ENCODE measurements at places on chromosomes 2 and 18. TPM values are rescaled to one million over a fixed set of nuclear protein-coding genes. Genes with fewer than 3 reads are reported as not detected.
A peak's percentile ranks its signal among the peaks of the same experiment; 100 is the strongest.

- peaks cover 16% of the 10 kb centered on the region for H3K4me1 ChIP-seq
- peak overlapping the region; percentile 78 for H3K4me3 ChIP-seq
- H3K36me3 ChIP-seq: no peaks in the 10 kb centered on the region
- no peaks in the 10 kb centered on the region for H3K27me3 ChIP-seq
- no peak for DNase-seq
These were observed 2.0 kb downstream of the MAPRE2 start for GRCh38 chr18:35043207-35043606.

Gene HAAO
- 41.6 TPM for total RNA-seq

Gene TMEM17
- 0.87 TPM for total RNA-seq

GRCh38 chr2:190583507-190584337 lies 49.2 kb upstream of the NEMP2 start:
- H3K4me1 ChIP-seq: peaks cover 18% of the 10 kb centered on the region
- H3K27me3 ChIP-seq: no peaks in the 10 kb centered on the region
- DNase-seq: peak; percentile 21
- H3K36me3 ChIP-seq: no peaks in the 10 kb centered on the region
- 0 out of 2 replicates have a peak overlapping the region, but pooled peaks have one; percentile 27 for H3K4me3 ChIP-seq

DNA sequence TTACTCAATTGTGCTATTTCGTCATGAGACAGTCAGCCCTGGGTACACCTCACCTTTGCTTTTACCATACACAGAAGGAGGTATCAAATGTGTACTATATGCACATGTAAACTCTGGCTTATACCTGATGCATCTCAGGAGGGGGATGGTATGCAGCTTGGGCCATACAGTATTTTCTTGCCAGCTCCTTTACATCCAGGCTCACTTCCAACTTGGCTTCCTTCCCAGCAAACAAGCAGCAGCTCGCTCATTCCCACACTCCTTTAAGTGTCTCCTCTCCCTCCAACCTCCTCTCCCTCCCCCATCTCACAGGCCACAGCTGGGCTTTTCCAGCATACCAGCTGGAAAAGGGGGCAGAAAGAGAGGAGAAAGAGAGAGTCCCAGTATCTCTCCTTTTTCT lies 9.6 kb downstream of the MARCHF4 start:
- H3K27ac ChIP-seq: no peak overlapping the region
- H3K36me3 ChIP-seq: no peaks in the 10 kb centered on the region
- DNase-seq: no peak
- H3K4me1 ChIP-seq: no peaks in the 10 kb centered on the region

- no peak overlapping the region for H3K4me3 ChIP-seq
- no peak overlapping the region for H3K27ac ChIP-seq
- no peak for DNase-seq
- H3K4me1 ChIP-seq: no peaks in the 10 kb centered on the region
- H3K27me3 ChIP-seq: peaks cover 11% of the 10 kb centered on the region
These were observed 3.0 kb downstream of the LRRFIP1 start for GRCh38 chr2:237630216-237631000.

Gene DNAH7
- total RNA-seq: 0.31 TPM

Gene UGP2
- 64.8 TPM for total RNA-seq

- no peak for DNase-seq
- H3K36me3 ChIP-seq: no peaks in the 10 kb centered on the region
- H3K27me3 ChIP-seq: no peaks in the 10 kb centered on the region
- H3K27ac ChIP-seq: no peak overlapping the region
- H3K4me3 ChIP-seq: no peak overlapping the region
These were observed 8.2 kb upstream of the KIAA2012 start for GRCh38 chr2:202064881-202065230.

DNA sequence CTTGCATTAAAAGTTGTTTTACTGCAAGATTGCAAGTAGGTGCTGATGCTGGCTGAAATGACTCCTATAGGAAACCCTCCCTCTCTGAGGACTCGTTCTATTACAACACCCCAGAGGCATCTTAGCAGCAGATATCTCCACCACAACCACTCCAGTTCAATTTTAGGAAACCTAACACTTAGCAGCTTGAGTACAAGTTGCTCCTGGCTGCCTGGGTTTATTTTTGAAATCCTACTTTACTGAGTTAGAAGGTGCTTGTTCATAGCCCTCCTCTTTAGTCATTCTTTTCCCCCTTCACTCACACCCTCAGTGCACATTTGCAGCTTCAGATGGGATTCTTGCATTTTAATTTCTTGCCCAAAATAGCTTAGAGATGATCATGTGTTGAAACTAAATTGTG lies 111.5 kb downstream of the MTCL1 start:
- H3K4me1 ChIP-seq: no peaks in the 10 kb centered on the region
- no peaks in the 10 kb centered on the region for H3K27me3 ChIP-seq
- H3K27ac ChIP-seq: no peak overlapping the region
- H3K36me3 ChIP-seq: no peaks in the 10 kb centered on the region

Gene CFAP53
- 0.26 TPM for total RNA-seq

- peak overlapping the region; percentile 40 for H3K4me3 ChIP-seq
- peaks cover 26% of the 10 kb centered on the region for H3K4me1 ChIP-seq
- no peaks in the 10 kb centered on the region for H3K27me3 ChIP-seq
These were observed 56.7 kb downstream of the LBH start for GRCh38 chr2:30287857-30288513.
